ENCODE measurements at places on chromosomes 5 and 9. TPM values are rescaled to one million over a fixed set of nuclear protein-coding genes. Genes with fewer than 3 reads are reported as not detected.

YIPF5 gene
- 82.3 TPM for polyA plus RNA-seq

CDC42SE2 gene
- 27.2 TPM for polyA plus RNA-seq

- no peak for DNase-seq
Observed at GRCh38 chr9:99024959-99025358, 80.0 kb upstream of the TGFBR1 start.

DNA sequence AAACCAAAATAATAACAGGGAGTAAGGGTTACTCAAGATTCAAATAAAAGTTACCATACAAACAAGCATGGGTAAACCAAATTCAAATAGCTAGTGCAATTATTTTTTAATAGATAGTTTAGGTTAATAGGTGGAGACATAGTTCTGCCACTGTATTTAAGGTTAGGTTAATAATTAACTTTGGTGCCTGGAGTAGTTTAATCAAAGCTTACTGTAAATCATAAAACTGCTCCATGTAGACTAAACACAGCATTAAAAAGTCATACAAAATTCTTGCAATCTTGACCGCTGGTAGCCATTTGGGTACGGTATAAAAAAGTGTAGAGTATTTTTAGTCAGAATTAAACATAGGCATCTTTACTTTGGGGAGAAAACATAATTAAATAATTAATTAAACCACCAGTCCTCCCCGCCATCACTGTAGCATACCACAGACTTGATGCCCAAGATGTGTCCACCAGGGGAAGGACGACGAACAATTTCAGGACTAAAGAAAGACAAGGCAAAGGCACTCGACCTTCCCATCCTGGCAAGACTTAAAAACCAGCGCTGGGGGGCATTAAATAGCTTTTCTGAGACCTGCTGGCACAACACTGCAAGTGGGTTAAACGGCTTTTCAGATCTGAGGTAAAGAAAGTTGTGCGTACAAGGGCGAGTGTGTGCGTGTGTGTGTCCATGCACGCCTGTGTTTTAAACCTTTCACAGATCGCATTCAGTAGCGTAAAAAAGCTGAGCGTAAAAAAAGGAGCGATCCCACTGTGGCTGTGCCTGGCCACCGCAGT lies 2.9 kb downstream of the SEMA6A start:
- peak; percentile 39 for DNase-seq

DNA sequence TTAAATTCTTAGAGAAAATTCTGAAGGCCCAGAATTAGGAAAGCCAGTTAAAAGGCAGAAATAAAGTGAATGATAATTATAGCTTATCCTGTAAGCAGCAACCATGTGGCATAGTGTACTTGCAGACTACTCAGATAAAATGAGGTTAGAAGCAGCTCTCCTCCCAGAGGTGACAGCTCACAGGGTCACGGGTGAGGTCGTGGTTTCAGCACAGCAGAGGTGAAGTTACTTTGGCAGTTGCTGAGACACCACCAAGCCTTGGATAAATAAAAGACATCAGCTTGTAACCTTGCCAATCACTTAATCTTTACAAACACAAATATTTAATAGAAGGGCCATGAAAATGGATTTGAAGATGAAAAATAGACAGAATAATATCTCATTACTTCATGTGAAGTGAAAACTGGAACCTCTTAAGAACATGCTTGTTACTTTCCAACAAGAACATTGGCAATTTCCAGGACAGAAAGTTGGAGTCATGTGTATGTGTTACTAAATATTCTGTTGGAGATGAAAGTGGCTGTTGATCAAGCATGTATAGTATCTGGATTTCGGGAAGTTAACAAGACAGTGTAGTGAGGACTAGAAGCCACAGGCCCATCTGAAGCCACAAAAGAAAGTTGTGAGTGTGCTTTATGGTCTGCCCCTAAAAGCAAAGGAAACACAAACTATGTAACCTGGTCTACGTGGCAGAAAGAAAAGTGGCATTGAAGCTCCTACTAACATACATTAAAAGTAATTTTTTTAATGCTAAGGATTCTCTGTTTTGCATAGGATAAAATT lies 134.4 kb downstream of the ERCC6L2 start:
- no peak for DNase-seq

DNA sequence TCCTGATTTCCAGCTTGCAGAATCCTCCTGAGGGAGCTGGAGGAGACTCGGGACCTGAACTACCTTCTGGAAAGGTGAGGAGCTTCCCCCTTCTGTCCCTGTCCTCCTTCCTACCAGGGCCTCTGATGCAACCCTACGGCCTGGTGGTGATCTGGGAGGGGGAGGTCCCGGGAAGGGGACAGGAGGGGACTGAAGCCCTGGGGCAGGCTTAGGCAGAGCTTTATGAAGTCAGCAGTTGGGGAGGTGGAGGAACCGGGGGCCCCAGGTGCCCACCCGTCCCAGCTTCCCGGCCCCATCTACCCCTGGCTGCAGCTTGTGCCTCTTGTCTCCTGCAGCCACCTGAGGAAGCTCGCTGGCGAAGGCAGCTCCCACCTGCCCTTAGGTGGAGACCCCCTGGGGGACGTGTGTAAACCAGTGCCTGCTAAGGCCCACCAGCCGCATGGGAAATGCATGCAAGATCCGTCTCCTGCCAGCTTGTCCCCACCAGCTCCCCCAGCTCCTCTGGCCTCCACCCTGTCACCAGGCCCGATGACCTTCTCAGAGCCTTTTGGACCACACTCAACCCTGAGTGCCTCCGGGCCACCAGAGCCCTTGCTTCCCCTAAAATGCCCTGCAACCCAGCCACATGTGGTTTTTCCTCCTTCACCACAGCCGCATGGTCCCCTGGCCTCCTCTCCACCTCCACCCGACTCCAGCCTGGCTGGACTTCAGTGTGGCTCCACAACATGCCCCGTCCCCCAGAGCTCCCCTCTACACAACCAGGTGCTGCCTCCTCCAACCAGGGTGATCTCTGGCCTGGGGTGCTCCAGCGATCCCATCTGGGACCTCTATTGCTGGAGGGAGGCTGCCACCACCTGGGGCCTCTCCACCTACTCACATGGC lies 2.1 kb downstream of the SPATA31E1 start:
- no peak for DNase-seq

- no peak for DNase-seq
Observed at GRCh38 chr5:73623060-73623459, 2.9 kb upstream of the ARHGEF28 start.

GRCh38 chr5:115257981-115258380 lies 4.7 kb downstream of the PGGT1B start:
- no peak for DNase-seq

DNA sequence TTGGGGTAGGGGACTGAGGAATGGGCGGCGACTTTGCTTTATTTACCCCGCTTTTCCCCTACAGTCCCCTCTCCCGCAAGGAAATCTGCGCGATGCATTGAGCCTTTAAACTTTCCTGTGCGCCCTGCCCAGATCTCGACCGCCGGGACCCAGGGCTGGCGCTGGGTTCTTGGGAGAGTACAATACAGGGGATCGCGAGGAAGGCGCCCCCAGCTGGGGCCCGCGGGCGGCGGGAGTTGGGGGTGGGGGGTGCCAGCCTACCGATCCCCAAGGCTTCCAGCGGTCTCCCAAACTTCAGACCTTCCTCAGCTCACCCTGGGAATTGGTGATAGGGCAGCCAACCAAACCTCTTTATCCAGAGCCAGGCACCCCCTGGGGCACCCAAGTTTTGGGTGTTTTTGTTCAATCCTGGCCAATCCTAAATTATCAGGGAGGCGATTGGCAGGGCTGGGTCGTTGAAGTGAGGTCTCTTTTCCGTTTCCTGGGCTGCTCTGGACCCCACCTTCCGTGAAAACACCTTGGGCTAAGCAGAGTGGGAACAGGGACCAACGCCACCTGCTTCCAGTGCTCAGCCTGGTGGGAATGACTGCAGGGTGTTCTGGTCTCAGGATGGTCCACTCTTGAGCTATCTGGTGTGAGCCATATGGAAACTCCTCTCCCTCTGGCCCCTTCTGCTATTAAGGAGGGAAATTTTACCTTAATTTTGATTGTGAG lies 51.4 kb upstream of the DAB2IP start:
- DNase-seq = no peak

Measured in hepatocyte (in vitro differentiated cells).